Melanocyte of skin (primary cell): ENCODE measurements at places on chromosomes 4 and X. TPM values are rescaled to one million over a fixed set of nuclear protein-coding genes. Genes with fewer than 3 reads are reported as not detected.

Gene SH3RF1
- total RNA-seq: 7.2 and 10.9 TPM in 2 replicates

Gene CENPVL2
- total RNA-seq: not detected in 2 replicates

Gene MAOB
- 0.33 and 0.77 TPM in 2 replicates for total RNA-seq

Gene IL13RA2
- 0.34 and 0.73 TPM in 2 replicates for total RNA-seq

Gene CFAP47
- total RNA-seq: not detected in 2 replicates

Gene UBA6
- 83.6 and 85.7 TPM in 2 replicates for total RNA-seq

Gene CT83
- not detected in 2 replicates for total RNA-seq

Gene FDCSP
- total RNA-seq: not detected in 2 replicates

Gene BMP3
- total RNA-seq: not detected in 2 replicates

Gene CRMP1
- under 0.01 TPM in 2 replicates for total RNA-seq

Gene DMRTC1
- total RNA-seq: not detected in 2 replicates

Gene GPC3
- total RNA-seq: under 0.01 TPM in 2 replicates

Gene SPACA5
- not detected in 2 replicates for total RNA-seq

Gene AKAP14
- not detected in 2 replicates for total RNA-seq

Gene PABPC1L2B
- total RNA-seq: not detected in 2 replicates

Gene APLN
- under 0.01 and 0.36 TPM in 2 replicates for total RNA-seq
